ENCODE measurements at places on chromosomes 16 and 17.

DNA sequence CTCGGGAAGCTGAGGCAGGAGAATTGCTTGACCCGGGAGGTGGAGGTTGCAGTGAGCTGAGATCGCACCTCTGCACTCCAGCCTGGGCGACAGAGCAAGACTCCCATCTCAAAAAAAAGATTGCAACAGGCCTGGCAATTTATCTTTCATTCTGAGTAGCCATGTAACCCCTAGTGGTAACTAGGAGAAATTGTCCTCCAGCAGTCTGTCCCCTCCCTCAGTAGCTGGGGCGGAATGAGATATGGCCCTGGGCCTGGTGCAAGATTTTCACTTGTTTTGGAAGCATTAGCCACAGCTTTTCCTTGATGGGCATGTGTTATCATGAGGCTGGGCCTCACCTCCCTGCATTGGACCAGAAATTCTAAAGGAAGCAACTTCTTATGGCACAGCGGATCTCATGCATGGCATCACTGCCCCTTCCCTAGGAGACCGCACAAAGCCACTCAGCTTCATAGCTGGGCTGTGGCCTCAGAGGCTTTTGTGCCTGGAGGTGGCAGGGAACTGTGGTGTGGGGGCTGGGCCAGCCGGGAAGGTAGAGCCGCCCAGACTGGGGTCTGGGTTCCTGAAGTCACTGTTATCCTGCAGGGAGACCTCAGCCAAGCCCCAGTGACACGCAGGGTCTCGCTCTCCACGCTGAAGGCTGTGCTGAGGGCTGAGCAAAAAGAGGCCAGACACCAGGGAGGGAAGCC, 13.4 kb downstream of the NATD1 start:
- DNase-seq: no peak

- DNase-seq: no peak
Observed at GRCh38 chr17:75764417-75764710, 628 bp downstream of the GALK1 start.

DNA sequence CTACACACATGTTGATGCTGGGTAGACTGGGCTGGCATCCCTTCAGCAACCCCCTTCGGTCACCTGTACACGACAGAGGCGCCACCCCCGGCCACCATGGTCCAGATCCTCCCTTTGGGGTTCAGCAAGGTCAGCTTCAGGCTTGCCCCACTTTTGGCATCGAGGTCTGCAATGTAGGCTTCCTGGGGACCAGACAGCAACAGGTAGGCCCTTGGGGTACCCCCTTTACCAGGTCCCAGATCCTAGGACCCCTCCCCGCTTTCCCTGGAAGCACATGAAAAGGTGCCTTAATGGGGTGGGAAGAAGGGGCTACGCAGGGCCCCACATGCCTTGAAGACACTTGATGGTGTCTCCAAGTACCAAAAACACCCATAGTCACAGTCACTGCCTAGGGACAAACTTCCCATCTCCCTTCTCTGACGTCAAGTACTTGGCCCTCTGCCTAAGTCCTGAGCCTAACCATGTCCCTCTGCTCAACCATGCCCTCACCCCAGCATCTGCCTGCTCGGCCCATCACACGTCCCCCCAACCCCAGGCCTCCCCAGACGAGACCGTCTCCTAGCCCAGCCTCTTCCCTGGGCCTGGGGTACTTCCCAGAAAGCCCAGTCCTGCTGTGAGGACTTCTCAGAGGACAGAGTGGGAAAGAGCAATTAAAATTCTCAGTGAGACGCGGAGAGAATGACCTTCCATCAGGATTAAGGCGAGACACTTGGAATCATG, 12.1 kb downstream of the ACLY start:
- no peak for DNase-seq

GRCh38 chr16:53745086-53745485, 41.1 kb downstream of the FTO start:
- no peak for DNase-seq

DNA sequence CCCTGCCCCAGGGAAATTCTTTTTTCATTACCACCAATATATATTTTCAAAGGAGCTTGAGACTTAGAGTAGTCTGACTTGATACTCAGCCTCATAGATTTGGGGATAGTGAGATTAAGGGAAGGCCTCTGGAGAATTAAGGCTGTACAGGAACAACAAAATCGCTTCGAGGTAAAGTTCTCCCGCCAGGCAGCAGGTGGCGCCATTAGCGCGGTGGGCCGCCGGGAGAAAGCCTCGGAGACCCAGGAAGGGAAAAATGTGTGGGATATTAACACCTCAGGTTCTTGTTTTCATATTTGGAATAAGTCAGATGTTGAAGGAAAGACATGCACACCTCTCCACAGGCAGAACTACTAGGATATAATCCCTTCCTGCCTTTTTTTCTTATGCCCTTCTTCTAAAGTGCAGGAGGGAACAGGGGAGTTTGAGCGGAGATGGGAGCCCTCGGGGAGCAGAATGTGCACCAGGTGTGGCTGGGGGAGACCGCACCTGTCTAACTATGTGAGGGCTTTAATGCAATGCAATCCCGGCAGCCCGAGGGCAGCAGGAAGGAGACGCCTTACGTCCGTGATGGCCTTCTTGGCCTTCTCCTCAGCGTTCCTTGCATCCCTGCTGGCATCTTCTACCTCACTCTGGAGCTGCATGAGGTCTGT, 25.9 kb downstream of the MYH3 start:
- DNase-seq: no peak

DNA sequence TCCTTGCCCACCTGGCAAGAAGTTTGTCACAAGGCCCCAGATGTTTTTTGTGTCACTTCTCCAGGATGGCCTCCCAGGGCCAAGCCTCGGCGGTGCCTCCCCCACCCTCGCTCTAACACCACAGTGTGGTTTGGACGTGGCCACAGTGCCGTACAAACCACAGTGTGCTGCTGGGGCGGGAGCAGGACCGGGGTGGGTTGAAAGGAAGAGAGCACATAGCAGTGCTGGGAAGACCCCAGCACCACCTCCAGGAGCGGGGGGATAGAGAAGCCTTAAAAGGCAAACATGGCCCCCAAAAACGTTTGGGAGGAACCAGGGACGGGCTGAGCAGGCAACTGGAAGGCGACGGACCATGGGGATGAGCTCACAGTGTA, 5.0 kb upstream of the BCL6B start:
- no peak for DNase-seq

- peak; percentile 89 for DNase-seq
Observed at GRCh38 chr17:76278952-76279741, 14.0 kb downstream of the UBALD2 start.

- no peak for DNase-seq
Observed at GRCh38 chr16:87575027-87575804, 27.1 kb upstream of the JPH3 start.

GRCh38 chr16:17367923-17368322, 102.8 kb downstream of the XYLT1 start:
- DNase-seq: no peak
